ENCODE measurements at places on chromosomes 1 and 21.
A peak's percentile ranks its signal among the peaks of the same experiment; 100 is the strongest.

DNA sequence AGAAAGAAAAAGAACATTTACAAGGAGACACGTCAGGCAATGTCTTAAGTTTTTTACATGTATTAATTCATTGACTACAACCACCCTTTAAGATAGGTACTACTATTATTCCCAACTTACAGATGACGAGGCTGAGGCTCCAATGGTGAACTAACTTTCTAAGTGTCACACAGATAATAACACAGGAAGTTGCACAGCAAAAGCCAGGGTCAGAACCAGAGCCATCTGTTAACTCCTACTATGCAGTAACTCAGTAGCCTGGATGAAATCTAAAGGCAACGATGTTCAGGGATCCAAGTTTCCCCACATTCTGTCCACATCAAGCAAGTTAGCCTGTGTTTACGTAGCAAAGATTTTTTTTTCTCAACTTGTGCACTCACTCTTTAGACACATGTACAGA is 371.7 kb downstream of the PTPRC start:
- DNase-seq = no peak

DNA sequence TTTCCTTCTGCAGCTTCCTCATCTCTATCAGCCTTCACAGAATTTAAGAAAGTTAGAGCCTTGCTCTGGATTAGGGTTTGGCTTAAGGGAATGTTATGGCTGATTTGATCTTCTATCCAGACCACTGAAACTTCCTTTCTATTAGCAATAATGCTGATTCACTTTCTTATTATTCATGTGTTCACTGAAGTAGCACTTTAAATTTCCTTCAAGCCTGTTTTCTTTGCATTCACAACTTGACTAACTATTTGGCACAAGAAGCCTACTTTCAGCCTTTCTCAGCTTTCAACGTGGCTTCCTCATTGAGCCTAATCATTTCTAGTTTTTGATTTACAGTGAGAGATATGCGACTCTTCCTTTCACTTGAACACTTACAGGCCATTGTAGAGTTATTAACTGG is 528.5 kb downstream of the PLPP3 start:
- DNase-seq = no peak

DNA sequence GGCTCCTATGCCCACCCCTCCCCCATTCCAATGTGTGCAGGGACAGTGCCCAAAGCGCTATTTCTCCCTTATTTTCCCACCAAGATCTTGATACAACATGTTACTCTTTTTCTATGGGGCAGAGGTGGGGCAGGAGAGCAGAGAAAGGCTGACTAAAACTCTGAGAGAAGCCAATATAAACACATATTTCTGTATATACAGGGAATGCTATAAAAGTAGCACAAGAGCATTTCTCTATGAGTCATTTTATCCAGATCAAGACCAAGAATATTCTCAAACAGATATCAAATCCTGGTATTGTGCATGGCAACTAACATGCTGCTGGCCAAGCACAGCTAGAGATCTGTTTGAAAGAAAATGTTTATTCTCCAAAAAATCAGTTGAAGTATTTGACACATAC is 7.3 kb downstream of the WDR26 start:
- DNase-seq = no peak

- DNase-seq = no peak
Observed at GRCh38 chr1:185262151-185262550, 54.9 kb downstream of the IVNS1ABP start.

GRCh38 chr1:65177457-65177856 is 29.5 kb downstream of the AK4 start:
- no peak for DNase-seq

GRCh38 chr1:54475946-54476516 is 69.8 kb upstream of the SSBP3 start:
- no peak for DNase-seq

GRCh38 chr1:178649582-178650350 is 75.3 kb upstream of the RALGPS2 start:
- DNase-seq = no peak

GRCh38 chr1:23403735-23404486 is 20.6 kb downstream of the TCEA3 start:
- DNase-seq = peak; percentile 86

- DNase-seq = no peak
Observed at GRCh38 chr1:166999500-167000055, 10.5 kb downstream of the MAEL start.

DNA sequence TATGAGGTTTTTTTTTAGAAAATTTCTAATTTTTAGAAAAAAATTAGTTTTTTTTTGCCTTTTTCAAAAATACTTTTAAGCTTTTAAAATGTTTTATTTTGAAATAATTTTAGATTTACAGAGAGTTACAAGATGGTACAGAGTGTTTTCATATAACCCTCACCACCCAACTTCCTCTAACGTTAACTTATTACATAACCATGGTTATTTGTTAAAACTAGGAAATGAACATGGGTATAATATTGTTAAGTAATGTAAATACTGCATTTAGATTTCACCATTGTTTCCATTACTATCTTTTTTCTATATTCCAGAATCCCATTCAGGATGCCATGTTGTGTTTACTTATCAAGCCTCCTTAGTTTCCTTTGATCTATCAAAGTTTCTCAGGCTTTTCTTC is 45.2 kb upstream of the ST6GALNAC3 start:
- DNase-seq = no peak

- no peak for DNase-seq
Observed at GRCh38 chr1:172674831-172675613, 16.1 kb downstream of the FASLG start.

- DNase-seq = no peak
Observed at GRCh38 chr1:56132520-56132919, 446.8 kb downstream of the PLPP3 start.

DNA sequence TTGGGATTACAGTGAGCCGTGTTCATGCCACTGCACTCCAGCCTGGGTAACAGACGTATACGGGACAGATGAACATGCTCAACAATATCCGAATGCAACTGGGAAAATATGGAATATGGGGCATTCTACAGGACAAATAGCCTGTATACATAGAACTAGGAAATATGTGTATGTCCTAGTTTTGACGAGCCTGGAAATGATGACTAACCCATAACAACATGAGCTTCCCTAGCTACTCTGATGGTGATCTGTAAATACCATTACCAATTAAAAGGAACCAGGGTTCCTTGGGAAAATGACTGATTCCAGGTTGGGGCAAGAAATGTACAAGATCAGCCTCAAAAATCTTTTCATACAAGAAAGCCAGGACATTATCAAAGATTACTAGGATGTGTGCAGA is 42.8 kb upstream of the ARTN start:
- no peak for DNase-seq

DNA sequence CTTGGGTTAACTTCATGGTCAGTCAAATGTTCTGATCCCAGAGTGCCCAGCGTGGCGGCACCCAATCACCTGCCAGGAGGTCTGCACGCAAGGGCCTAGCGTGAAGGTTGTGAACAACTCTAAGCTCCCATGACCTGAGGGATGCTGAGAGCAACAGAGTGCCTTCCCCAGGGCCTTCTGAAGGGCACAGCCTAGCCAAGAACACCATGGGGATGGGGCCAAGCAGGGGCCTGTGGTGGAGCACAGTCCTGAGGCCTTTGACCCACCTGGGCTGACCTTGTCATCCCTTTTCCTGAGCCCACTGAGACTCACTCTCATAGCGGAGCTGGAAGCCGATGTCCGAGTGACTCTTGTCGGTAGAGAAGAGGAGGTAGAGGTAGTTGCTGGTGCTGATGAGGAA is 138.8 kb upstream of the HMGB4 start:
- DNase-seq = no peak

- peak; percentile 80 for DNase-seq
Observed at GRCh38 chr1:41666981-41667631, 182.6 kb upstream of the EDN2 start.

DNA sequence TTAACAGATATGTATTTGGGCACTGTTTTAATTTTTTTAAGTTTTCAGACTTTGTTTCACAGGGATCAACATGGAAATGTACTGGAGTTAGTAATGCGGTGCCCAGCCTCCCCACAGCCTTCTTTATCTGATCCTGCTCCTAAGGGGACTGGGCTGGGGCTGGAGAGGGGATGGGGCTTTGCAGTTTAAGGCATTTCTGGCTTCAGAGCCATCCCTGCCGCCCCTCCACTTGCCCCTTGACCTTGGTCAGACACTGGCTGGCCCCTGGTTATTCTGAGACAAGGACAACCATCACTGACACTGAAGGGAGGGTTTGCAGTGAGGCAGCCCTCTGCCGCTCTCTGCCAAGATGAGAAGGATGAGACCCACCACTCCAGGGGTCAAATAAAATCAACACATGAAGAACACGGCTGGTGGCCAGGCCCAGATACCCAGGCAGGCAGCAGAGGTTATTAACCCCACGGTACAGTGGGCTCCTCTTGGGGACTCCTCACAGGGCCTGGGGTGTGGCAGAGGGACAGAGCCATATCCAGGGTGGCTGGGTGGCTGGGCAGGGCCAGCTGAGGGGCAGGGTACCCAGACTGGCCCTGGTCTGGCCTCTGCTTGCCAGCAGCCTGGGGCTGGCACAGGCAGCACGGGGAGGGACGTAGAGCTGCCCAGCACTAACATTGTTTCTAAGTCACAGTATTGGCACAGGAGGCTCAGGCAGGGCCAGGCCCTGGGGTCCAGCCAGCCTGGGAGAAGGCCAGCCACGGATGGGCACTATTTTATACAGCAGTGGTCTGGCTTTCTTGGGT is 7.2 kb upstream of the UBE2U start:
- no peak for DNase-seq

DNA sequence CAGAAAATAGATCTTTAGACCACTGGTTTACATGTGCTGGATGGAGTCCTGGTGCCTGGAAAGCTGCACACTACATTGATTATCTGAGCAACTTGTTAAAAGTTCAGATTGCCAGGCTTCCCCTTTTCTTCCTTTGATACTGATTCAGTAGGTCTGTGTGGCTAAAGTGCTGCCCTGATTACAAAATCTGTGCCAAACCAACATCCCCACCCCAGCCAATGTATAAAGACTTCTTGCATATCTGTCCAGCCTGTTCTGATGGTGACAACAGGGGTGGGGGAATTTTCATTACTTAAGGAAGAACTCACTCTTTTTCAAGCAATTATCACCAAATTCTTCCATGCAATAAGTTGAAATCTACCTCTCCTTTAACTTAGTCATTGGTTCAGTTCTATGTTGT is 135.5 kb downstream of the TNFSF18 start:
- no peak for DNase-seq

DNA sequence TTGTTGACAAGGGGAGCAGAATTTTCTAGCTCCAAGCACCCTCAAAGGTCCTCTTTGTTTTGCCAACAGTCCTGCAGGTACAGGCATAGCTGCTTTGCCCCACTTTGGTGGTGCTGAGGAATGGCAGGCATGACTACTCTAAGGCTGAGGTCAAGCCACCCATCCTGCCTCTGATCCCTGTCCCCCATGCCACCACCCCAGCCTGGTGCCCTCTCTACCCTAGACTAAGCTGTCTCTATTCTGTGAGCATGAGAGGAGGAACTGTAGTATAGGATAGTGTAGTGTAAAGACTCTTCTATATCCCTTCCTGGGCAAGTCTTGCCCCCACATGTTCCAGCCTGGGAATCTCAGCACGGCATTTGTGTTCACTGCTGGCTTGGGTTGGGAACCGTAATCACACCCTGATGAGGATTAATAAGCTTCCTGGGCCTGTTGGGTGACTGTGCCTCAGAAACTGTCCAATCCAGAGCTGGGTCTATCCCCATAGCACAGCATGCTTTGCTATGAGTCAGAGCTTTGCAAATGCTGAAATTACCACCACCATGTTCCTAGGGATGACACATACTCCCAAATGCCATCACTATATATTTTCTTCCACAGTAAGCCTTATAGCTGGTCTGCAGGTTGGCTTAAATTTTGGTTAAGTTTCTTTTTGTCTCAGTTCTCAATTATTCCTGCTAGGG is 105.7 kb upstream of the PPP2R5A start:
- DNase-seq = no peak

DNA sequence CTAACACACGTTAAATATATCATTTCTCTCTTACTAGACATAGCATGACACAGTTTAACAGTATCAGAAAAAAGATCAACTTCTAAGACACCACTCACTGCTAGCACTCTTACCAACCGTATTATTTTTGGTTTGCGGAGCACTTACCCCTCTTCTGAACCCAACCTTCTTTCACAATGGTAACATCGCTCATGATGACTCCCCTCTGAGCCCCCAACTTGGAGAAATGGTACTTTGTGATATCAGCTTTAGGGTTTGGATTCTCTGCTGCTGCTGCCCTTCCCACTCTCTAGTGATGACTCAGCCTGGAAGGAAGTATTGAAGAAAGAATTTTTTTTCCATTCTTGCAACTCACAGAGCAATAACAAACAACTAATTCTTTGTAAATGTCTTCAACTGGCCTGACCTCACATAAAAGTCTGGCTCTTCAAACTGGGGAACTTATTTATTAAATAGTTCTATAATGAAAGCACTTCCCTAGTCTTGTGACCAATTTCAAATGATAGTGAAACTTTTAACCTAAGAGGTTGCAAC is 7.0 kb downstream of the AKT3 start:
- no peak for DNase-seq

DNA sequence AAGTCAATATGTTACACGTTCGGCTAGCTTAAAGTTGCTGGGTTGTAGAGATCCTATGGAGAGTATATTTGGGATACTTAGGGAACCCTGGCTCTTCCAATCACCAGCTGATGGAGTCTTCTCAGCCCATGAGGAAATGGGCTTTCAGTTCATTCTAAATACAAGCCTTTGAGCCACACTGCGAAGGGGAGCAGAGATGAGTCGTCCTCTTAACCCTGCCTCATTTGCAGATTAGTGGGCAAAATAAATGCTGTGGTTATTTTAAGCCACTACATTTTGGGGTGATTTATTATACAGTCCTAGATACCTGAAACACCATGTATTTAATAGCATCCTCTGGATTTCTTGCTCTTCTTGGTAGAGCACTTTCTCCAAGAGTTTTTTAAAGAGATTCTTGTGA is 19.0 kb upstream of the VCAM1 start:
- no peak for DNase-seq

DNA sequence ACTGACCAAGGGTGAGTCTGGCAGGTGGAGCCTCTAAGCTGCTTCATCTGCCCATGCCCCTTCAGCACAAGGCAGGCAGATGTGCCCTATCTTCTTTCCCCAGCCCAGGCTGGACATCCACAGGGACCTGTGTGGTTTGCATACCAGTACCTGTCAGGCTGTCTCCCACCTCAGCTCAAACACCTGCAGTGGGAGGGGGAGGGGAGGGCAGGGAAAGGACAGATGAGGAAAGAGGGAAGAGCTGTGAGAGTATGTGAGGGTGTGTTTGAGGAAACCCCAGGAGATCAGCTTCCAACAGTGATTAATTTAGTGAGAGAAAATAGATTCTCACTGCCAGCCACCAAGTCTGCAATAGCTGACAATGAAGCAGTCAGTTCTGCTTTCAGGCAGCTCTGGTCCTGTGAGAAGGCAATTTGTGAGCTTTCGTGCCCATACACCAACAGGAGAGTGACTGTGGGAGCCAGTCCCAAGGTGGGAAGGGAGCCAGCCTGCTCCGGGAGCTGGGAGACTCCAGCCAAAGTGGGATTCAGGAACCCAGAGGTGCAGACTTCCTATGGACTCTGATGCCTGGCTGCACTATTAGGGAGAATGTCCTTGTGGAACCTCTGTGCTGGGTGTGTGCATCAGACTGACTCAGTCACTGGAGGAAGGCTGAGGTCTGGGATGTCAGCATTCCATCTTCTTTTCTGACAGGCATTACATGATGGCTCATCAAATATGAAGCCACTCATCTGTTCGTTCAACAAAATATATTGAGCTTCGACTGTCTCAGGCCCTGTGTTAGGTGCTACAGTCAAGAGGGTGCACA is 59.7 kb downstream of the TNR start:
- DNase-seq = no peak

All from GM13976 (cell line).